ENCODE measurements at places on chromosomes 5 and 9.

DNA sequence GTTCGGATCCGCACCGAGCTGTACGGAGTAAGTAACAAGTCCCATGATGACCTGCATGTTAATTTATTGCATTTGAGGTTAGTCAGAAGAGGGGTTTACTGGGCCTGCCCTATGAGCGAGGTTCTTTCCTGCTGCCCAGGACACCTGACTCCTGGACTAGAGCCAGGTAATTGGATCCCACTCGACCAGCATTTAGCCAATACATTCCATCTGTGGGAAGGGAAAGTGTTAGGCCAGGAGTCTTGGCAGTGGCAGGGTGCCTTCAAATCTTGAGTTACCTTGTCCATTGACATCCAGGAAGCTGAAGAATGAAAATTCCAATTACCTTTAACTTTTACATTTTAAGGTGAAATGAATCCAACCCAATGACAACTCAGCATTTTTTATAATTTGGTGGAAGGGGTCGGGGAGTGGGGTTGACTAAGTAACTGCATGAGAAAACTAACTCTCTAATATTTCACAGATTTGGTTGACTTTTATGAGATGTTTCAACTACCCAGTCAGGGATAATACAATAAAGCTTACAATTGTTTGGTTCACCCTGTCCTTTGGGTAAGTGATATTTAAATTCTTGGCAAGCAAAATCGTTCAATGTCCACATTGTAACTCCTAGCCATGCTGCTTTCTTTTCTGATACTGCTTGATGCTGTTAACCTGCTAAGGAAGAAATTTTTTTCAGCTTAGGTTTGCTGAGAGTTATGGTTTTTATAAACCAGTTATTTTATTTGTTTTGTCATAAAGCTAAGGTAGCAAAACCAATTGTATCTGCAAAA is 111.6 kb upstream of the IQGAP2 start:
- DNase-seq, result no peak

DNA sequence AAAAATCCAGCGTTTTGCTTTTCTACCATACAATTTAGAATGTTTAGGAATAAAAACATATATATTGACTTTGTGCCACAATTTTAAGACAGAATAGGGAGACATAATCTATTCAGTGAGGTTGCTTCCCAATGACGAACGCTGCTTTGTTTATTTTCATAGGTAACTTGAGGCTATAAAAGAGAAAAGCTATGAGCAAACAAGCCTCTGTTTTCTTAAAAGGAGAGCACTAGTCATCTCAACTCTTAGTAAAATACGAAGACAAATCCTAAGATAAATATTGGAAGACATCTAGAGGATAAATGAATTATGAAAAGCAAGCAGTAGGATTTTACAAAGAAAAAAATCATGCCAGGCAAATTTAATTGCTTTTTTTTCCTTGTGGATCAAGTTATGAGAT is 363.6 kb downstream of the ANXA1 start:
- DNase-seq, result no peak

- DNase-seq, result no peak
Observed at GRCh38 chr9:131518553-131518952, 12.5 kb downstream of the UCK1 start.

- no peak for DNase-seq
Observed at GRCh38 chr5:107557051-107557658, 113.6 kb downstream of the EFNA5 start.

DNA sequence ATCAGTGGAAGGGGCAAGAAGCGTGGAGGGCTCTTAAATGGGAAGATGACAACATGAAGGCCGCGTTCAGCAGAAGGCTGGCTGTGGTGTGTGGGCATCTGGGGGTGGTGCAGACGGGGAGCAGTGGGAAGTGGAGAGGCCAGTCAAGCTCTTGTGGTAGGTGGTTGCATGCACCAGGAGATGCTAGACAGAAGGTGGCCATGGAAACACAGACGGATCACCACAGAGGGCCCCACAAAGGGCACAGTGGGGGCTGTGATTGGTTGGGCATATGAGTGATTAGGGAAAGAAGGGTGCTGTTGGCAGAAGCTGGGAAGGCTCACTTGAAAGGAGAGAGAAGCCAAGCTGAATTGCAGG is 14.7 kb downstream of the MTMR12 start:
- no peak for DNase-seq

- no peak for DNase-seq
Observed at GRCh38 chr9:37911271-37911681, 7.3 kb upstream of the SLC25A51 start.

Measured in CD4-positive, alpha-beta memory T cell (primary cell).